ENCODE measurements at places on chromosomes 1 and 21.

DNA sequence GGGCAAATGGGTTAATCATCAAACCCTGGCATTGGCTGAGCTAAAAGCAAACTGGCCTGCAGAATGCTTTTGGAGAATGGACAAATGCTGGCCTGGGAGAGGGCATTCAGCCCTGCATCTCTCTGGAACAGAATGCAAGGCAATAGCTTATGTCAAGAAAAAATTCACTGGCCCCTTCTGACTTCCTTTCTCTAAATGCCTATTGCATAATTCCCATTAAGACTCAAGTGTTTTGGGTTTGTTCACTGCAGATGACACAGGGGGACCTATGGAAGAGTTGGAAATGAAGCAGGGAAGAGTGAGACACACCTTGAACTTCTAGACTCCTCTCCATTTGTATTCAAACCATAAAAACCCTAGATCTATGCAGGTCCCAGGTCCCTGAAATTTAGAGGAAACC lies 15.9 kb downstream of the PEA15 start:
- DNase-seq, result no peak

GRCh38 chr1:213231795-213232231 lies 180.8 kb downstream of the RPS6KC1 start:
- DNase-seq, result no peak

DNA sequence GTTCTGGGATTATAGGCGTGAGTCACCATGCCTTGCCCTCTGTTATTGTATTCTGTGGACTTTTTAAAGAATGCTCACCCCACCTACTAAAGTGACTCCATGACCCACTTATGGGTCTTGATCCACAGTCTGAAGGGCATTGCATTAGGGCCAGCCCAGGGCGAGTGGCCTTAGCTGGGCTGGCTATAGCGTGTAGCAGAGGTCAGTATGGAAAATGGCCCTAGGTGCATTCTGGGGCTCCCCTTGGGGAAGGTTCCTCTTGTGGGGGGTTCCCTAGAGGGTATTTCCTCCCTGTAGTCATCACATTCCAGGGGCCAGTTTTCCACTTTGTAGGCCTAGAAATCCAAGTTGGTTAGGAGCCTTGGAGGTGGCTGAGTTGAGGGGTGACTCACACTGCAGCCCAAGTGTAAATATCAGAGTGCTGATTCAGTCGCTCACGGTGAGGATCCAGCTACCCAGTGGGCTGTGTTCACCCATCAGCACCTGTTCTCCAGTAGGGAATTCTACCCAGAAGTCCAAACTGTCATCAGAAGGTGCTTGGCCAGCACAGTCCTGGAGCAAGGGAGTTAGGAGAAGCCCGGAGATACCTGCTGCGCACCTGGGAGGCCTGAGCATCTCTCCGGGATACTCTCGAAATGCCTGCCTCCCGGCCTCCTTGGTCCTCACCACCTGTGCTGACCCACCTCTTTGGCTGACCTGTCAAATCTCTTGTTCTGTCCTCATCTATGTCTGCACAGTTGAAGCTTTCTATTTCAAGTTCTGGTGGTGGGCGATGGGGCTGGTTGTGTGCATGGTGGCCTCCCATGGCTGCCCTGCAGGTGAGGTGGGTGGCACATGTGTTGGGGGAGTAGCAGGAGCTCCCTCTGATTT lies 52.2 kb downstream of the NENF start:
- DNase-seq, result no peak

- DNase-seq, result no peak
Measured at GRCh38 chr1:112717263-112717873, 2.2 kb upstream of the PPM1J start.

- no peak for DNase-seq
Measured at GRCh38 chr1:5525597-5526384, 466.4 kb downstream of the NPHP4 start.

All from cerebellar cortex (tissue), 1 donor.